Stimulated activated CD4-positive, alpha-beta T cell treated with anti-CD3 and anti-CD28 coated beads, Interleukin-15, amount 100 ng/mL, for 1 hour (primary cell): ENCODE measurements at places on chromosomes 13 and 19.
A peak's percentile ranks its signal among the peaks of the same experiment; 100 is the strongest.

GRCh38 chr13:66218583-66218982 lies 1011.6 kb downstream of the PCDH9 start:
- no peak for DNase-seq

DNA sequence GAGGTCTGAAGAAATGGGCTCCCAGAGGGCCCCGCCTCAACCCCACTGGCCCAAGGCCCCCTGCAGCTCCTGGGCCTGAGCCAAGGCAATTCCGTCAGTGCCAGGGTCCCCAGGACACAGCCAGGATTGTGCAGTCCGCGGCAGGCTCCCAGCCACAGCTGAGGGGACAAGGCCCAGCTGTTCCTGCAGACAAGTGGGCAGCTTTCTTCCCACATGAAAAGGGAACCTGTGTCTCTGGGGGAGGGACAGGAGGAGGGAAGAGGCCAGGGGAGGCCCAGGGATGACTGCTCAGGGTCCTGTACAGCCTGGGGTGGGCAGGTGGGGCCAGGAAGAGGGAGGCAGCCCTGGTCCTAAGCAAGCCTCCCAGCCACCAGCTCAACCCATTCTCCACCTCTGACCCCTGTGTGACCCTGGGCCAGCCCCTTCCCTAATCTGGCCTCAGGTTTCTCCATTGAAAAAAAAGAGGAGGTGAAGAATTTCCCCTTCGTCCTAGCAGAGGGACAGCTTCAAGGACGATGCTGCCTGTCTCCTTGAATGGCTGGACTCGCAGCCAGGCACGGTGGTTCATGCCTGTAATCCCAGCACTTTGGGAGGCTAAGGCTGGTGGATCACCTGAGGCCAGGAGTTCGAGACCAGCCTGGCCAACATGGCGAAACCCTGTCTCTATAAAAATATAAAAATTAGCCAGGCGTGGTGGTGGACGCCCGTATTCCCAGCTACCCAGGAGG lies 20.5 kb upstream of the VSTM2B start:
- DNase-seq = no peak

DNA sequence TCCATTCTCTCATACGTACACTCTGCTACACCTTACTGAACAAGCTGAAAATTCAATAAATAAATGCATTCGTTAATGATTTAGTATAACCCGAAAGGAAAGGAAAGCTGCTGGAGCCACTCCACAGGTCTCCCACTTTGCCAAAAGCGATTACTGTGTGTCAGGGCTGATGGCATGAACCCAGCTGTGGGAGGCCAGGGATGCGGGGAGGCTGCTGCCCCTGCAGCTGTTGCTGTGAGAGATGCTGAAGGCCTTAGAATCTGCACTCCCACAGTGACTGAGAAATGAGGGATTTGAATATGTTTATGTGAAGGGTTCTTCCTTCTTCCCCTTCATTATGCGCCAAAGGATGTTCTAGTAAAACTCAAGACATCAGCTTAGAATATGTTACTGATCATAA lies 58.7 kb upstream of the NBEA start:
- DNase-seq = no peak

DNA sequence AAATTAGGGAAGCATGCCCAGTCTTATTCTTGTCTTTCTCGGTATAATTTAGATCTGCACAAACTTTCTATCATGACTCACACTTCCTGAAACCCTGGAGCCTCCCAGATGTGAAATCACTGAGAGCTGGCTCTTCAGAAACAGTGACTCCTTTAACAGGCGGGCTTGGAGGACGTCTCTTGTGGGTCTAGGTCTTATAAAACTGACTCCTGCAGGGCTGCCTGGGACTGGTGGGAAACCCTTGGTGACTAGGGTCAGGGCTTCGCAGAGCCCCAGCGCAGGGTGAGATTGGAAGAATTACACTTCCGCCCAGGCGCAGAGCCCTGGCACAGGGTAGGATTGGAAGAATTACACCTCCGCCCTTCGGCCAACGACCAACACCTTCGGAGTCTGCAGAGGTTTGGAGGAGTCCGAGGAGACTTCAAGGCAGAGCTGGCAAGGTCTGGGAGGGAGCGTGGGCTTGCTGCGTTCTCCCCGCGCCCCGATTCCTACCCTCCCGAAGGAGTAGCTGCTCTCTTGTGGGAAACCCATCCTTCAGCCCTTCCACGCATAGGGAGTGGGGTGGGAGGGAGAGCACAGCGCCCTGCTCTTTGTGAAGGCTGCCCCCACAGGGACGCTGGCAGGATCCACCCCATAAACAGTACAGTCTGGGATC lies 43.4 kb upstream of the MAP3K10 start:
- DNase-seq = no peak

- peak; percentile 58 for DNase-seq
Observed at GRCh38 chr19:19366434-19367396, 38.8 kb upstream of the GATAD2A start.

DNA sequence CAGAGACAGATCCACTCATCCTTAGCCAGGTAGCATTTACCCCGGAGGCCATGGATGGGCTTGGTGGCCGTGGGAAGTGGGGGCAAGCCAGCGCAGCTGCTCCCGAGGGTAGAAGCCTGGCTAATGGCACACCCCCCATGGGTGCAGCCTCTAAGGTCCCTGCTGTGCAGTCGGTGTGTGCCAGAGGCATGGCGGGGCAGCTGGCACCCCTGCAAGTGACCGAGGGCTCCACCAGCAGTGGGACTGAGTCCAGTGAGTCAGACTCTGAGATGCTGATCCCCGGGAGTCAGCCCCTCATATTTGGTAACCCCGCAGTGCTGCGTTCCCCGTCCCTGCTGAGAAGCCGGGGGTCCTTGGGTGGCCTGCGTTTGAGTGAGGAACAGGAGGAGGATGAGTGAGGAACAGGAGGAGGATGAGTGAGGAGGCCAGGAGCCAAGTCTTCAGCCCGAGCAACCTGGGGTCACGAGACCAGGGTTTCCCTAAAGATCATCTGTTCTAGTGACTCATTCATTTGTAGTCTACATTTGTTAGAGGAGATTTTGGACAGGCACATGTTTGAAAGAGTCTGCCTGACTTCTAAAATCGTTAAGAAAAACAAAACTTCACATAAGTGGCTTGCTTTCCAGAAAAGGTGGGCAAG lies 180.7 kb downstream of the STK24 start:
- DNase-seq = no peak

- DNase-seq = no peak
Observed at GRCh38 chr19:51136851-51137551, 5.1 kb upstream of the SIGLEC7 start.

DNA sequence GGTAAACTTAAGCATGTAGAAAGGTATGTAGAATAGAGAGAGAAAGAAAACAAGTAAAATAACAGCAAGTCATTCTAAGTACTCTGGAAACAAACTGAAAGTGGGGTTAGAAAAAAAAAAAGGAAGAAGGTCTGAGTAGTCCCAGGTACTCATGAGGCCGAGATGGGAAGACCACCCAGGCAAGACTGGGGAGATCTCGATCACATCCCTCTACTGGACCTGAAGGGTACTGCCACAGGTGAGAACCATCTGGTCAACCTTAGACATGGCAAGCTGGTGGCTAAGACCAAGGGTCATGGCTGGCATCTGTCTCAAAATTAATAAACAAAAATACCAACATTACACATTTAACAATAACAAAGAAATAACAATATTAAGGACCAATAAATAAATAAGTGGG lies 36.3 kb upstream of the ZNF724 start:
- no peak for DNase-seq

DNA sequence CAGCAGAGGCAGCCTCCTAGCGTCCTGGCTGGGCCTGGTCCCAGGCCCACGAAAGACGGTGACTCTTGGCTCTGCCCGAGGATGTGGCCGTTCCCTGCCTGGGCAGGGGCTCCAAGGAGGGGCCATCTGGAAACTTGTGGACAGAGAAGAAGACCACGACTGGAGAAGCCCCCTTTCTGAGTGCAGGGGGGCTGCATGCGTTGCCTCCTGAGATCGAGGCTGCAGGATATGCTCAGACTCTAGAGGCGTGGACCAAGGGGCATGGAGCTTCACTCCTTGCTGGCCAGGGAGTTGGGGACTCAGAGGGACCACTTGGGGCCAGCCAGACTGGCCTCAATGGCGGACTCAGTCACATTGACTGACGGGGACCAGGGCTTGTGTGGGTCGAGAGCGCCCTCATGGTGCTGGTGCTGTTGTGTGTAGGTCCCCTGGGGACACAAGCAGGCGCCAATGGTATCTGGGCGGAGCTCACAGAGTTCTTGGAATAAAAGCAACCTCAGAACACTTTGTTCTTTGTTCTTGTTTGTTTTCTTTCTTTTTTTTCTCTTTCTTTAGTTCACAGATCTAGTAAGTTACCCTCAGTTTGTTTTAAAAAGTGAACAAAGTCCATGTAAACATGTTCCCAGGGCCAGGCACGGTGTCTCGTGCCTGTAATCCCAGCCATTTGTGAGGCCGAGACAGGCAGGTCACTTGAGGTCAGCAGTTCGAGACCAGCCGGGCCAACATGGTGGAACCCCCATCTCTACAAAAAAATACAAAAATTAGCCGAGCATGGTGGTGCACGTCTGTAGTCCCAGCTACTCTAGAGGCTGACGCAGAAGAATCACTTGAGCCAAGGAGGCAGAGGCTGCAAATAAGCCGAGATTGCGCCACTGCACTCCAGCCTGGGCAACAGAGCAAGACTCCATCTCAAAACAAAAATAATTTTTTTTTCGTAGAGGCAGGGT lies 10.2 kb downstream of the ANGPTL4 start:
- DNase-seq = no peak

GRCh38 chr19:41934849-41935374 lies 6.7 kb upstream of the ERFL start:
- DNase-seq = peak; percentile 59

DNA sequence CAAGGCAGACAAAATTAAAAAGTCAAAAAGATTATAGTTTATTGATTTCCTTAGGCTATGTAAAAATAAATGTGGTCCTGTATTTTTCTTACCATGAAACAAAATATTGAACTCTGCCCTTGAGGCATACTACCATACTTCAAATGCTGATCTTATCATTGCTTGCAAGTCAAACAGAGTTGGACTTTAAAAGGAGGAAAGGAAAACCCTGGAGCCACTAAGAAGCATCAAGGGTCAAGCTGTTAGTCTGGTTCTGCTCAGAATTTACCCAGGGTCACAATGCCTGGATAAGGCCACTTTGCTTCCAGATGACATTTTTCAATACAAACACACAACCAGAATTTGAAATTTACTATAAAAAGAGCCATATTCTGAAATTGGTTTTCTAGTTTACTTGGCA lies 2.2 kb upstream of the FREM2 start:
- no peak for DNase-seq

DNA sequence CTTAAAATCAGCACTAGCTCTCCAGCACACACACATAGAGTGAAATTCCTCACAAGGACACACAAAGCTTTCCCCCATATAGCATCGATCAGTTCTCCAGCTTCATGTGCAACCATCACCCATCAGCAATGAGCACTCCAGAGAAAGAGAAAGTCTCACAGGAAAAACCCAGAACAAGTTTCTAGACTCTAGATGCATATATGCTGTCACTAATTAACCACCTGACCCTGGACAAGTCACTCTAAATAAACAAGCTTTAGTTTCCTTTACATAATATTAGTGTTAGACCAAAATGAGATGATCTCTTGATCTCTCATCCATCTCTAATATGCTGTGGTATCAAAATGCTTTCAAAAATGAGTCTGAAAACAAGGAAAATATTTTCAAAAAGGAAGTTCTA lies 81.2 kb downstream of the TBC1D4 start:
- no peak for DNase-seq

DNA sequence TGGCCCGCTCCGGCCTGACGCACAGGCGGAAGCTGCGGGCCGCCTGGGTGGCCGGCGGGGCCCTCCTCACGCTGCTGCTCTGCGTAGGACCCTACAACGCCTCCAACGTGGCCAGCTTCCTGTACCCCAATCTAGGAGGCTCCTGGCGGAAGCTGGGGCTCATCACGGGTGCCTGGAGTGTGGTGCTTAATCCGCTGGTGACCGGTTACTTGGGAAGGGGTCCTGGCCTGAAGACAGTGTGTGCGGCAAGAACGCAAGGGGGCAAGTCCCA lies 4.4 kb downstream of the FFAR1 start:
- DNase-seq = no peak

GRCh38 chr19:13120031-13120430 lies 2.0 kb downstream of the NACC1 start:
- no peak for DNase-seq

DNA sequence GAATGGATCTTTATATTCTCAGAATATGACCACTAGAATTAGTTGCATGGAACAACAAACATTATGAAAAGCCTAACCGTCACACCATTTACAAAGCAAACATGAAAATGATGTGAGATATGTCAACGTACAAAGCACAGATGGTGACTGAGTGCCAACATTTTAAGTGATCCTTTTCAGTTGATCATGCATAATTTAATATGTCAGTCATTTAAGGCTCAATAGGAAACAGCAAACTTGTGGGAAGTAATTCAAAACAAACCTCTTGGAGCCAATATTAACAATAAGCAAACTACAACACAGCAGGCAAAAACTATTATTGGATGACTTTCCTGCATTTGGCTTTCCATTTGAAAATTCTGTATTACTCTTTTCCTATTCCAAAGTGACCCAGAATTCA lies 277.6 kb downstream of the SLITRK6 start:
- DNase-seq = no peak

DNA sequence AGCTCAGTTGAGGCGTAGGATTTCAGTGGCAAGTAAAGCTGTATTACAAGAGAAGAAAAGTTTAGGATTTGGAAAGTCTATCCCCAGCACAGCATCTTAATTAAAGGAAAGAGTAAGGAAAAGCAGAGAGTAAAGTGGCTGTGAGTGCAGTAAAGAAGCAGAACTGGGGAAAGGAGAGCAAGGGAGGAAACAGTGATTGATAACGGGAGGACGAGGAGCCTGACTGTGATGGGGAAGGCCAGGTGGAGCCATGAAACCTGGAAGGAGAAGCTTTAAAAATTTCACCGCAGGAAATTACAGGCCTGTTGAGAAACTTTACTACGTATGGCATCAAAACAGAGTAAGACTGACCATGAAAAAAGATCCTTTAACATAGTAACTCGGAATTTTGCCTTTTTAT lies 175.6 kb downstream of the SHISA2 start:
- no peak for DNase-seq

GRCh38 chr13:104286566-104287290 lies 1220.5 kb upstream of the SLC10A2 start:
- DNase-seq = no peak

DNA sequence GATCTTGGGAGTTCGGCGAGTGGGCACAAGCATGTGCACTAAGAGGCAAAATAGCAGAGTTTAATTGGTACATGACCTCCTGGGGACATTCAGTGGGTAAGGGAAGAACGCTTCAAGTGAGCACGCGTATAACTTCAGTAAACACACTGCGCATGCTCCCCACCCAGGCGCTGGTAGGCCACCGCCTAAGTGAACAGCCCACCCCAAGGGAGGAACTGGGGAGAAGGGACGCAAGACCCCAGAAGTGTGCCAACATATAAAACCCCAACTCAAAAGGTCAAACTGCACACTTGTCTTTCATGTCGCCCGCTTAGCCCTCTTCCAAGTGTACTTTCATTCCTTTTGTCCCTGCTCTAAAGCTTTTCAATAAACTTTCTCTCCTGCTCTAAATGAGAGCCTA lies 10.5 kb upstream of the NTN5 start:
- no peak for DNase-seq
